ENCODE measurements at places on chromosomes 4 and X. TPM values are rescaled to one million over a fixed set of nuclear protein-coding genes. Genes with fewer than 3 reads are reported as not detected.

The RNF175 gene
- 0.25 TPM for polyA plus RNA-seq

The TCEAL2 gene
- polyA plus RNA-seq = 0.21 TPM

The CFAP47 gene
- polyA plus RNA-seq = not detected

The GLUD2 gene
- 3.2 TPM for polyA plus RNA-seq

The SHROOM4 gene
- polyA plus RNA-seq = 5.8 TPM

The NSG1 gene
- polyA plus RNA-seq = 3.4 TPM

The CLDN2 gene
- polyA plus RNA-seq = 0.48 TPM

The TLR6 gene
- polyA plus RNA-seq = 1.4 TPM

The NWD2 gene
- not detected for polyA plus RNA-seq

The IL3RA gene
- 19.4 TPM for polyA plus RNA-seq

The PASD1 gene
- polyA plus RNA-seq = 0.18 TPM

The SRPK3 gene
- 318 TPM for polyA plus RNA-seq

The MAOB gene
- polyA plus RNA-seq = 0.35 TPM

The LAS1L gene
- polyA plus RNA-seq = 24.5 TPM

The STATH gene
- not detected for polyA plus RNA-seq

The FAT1 gene
- polyA plus RNA-seq = 107 TPM

The NOCT gene
- polyA plus RNA-seq = 3.5 TPM

The FHIP1A gene
- polyA plus RNA-seq = 15.5 TPM

The GAGE2A gene
- polyA plus RNA-seq = not detected

The CCDC160 gene
- polyA plus RNA-seq = 0.35 TPM

The COL4A5 gene
- 18.4 TPM for polyA plus RNA-seq

The PLRG1 gene
- polyA plus RNA-seq = 55.3 TPM

The NKX1-1 gene
- polyA plus RNA-seq = not detected

The TMEM150C gene
- 3.5 TPM for polyA plus RNA-seq

The DIPK2B gene
- polyA plus RNA-seq = 21.7 TPM

The C4orf36 gene
- polyA plus RNA-seq = 0.35 TPM

The FDCSP gene
- polyA plus RNA-seq = not detected

The SPARCL1 gene
- 183 TPM for polyA plus RNA-seq

GRCh38 chr4:146261041-146261440, 46.7 kb downstream of the REELD1 start:
- DNase-seq = no peak

DNA sequence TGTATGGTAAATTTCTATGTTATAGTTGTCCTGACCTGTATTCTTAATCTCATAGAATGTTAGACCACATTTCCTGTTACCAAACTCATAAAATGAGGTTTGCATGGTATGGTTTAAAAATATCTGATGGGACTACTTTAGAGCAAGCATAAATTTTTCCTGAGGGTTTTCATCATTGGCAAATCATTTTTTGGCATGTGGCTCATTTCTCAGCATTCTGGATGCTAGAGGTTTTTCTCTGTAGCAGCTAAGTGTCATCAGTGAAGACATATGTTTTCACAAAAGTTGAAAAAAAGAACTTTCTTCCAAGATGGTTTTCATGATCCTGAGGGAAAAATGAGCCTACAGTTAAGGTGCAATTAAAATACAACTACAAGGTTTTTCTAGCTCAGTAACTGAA, 503.5 kb upstream of the FAM47C start:
- DNase-seq = no peak

- DNase-seq = no peak
Observed at GRCh38 chrX:123909523-123909922, 49.7 kb downstream of the XIAP start.

GRCh38 chr4:19346636-19347035, 905.1 kb upstream of the SLIT2 start:
- no peak for DNase-seq

GRCh38 chr4:123495530-123495929, 98.9 kb downstream of the SPRY1 start:
- no peak for DNase-seq

- no peak for DNase-seq
Observed at GRCh38 chrX:130696542-130696941, 206.5 kb downstream of the ENOX2 start.

- DNase-seq = no peak
Observed at GRCh38 chr4:55546506-55546755, 278 bp downstream of the CLOCK start.

- DNase-seq = no peak
Observed at GRCh38 chrX:51361251-51361650, 28.6 kb downstream of the NUDT10 start.

DNA sequence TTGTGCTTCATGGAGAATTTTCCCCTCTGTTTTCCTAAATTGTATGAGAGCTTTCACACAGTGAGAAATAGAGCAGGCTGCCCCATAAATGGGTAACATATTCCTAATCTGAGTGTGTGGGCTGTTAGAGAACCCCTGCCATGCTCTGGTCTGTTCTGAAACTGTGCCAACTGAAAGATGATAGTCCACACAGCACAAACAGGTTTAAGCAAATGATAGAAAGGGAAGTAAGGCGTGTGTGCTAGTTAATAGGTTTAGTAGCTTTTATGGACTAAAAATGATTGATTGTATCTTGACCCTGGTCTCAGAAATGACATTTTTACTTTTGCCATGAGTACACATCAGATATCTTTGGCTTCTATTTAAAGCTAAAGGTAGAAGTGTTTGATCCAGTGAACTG, 106.2 kb downstream of the PRRG1 start:
- no peak for DNase-seq

GRCh38 chrX:118225711-118226428, 109.3 kb upstream of the KLHL13 start:
- DNase-seq = no peak

DNA sequence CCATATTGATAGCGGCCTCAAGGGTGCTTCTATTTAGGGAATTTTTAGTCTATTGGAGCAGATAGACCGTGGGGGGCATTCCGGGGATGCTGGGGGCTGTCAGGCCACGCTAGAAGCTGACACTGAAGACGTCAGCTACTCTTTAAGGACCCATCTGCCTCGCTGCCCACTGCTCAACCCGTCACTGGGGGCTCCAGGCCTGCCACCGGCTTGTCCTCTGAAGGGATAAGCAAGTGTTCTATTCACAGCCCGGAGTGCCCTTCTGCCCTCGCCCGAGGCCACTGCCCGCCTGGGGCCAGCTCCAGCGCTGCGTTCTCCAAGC, 679 bp upstream of the MSL3 start:
- no peak for DNase-seq

- no peak for DNase-seq
Observed at GRCh38 chr4:37682701-37683401, 3.3 kb downstream of the RELL1 start.

GRCh38 chr4:30619679-30620078, 100.5 kb upstream of the PCDH7 start:
- peak; percentile 21 for DNase-seq

DNA sequence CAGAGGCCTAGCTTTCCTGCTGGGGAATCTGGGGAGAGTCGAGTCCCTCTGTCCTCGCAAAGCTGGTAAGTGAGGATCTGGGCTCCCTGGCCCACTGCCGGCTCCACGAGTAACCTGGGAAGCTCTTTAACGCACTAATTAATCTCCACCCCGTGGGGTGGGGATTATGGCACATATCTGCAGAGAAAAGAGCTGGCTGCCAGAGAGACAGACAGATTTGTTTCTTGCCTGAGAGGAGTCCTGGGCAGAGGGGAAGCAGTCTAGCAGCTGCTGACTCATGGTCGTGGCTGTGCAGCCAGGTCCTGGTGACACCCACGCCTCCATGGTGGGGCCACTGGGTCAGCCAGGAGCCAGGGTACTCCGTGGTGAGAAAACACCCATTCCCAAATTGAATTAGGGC, 14.0 kb downstream of the SORCS2 start:
- DNase-seq = no peak

DNA sequence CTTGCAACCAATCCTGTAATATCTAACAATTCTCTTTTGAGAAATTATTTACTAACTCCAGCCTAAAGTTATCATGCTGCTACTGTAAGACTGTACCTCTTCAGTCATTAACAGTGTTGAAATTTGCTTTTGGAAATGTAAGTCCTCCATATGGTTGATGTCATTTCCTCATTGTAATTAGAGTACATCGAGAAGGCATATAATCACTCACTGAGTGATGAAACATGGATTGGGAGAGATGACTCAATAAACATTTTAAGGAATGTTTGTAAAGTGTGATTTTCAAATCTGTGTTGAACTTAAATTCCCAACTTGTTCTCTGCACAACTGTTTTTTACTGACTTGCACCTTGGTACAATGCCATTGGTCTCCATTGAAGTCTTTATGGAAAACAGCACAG, 61.2 kb downstream of the HMGB2 start:
- no peak for DNase-seq

DNA sequence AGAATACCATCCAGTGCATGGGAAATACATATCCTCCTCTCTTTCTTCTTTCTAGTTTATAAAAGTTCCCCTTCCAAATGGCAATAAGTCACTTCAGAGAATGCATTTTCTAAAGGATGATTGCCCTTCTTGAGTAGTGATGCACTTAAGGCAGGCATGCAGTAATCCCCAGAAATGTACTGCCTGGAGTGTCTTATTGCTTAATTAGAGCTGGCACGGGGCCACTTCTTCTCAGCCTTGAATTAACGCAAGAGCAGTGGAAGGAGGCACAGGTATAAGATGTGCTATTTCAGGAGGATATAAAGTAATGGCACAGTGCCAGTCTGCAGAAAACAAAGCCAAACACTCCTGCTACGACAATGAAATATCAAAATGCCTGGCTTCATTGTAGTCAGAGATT, 371.4 kb upstream of the FAM241A start:
- no peak for DNase-seq

DNA sequence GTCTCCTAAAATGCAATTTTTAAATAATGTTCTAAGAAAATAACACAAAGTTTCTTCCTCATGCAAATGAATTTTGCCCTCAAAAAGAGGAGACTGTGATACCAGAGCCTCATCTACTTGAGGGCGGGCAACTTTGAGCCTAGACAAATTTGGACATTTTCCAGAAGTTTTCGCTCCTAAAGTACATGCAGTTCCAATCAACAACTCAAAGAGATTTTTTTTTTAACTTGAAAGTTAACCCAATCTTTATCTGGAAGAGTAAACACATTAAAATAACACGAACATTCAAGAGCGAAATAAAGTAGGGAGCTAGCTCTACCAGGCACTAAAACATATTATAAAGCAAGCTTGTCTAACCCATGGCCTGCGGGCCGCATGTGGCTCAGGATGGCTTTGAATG, 29.4 kb upstream of the FBXW7 start:
- DNase-seq = no peak

- no peak for DNase-seq
Observed at GRCh38 chr4:54015423-54016030, 48.9 kb downstream of the CHIC2 start.

GRCh38 chr4:146477054-146477453, 44.7 kb downstream of the SLC10A7 start:
- no peak for DNase-seq

- DNase-seq = no peak
Observed at GRCh38 chr4:112517911-112518310, 1.9 kb upstream of the NEUROG2 start.

DNA sequence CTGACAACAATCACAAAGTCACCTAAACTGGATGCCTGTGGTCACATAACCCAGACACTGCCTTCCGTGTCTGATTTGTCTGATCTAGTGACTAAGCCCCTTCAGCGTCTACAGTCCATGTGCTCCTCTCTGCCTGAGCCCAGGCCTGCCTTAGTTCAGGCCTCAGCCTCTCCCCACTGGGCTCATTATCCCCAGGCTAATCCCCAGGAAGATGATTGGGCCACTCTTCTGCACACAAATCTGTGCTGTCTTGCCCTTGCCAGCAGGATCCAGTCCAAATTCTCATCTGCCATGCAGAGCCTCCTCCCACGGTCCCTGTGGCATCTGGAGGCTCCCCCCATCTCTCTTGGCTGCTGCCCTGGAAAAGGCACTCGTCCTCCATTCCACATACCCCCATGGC, 96.5 kb downstream of the SLC2A9 start:
- peak; percentile 20 for DNase-seq

DNA sequence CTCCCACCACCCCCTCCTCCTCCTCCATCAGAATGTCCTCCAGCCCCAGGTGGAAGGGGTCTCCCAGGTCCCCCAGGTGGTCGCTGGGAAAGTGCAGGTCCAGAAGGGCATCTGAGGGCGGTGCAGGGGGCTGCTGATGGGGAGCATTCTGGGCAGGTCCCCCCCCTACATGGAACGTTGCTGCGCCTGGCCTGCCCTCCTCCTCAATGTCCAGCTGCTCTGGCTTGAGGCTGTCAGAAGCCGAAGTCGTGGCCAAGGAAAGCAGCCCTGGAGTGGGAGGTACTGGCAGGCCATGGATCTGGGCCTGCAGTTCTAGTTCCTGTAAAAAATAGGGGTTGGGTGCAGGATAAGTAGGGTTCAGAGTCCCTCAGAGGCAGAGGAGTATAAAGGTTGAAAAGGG, 12.9 kb downstream of the TFE3 start:
- no peak for DNase-seq

GRCh38 chr4:173013232-173013930, 155.2 kb upstream of the GALNT7 start:
- peak; percentile 42 for DNase-seq

DNA sequence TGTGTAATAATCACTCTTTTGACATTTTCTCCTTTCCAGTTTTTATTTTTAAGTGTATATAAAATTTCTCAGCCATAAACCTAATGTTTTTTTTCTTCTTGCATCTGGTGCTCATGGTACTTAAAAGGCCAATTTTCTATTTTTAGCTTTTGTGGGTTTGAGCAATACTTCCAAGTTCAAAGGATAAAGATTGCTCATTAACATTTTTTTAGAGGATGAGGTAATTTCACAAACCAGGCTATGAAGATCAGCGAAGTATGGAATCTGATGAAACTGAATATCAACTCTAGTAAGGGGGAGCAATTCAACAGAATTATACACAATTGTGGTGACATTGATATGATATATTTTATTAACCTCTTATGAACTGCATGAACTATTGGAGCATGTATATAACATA, 25.8 kb upstream of the KLHL34 start:
- DNase-seq = no peak

- no peak for DNase-seq
Observed at GRCh38 chrX:41472231-41472815, 25.2 kb downstream of the NYX start.

Measured in hindlimb muscle (tissue), 1 donor.